ENCODE measurements at places on chromosomes 1 and 21.
A peak's percentile ranks its signal among the peaks of the same experiment; 100 is the strongest.

- peak; percentile 79 for DNase-seq
Observed at GRCh38 chr1:77126307-77126706, 92.9 kb downstream of the PIGK start.

DNA sequence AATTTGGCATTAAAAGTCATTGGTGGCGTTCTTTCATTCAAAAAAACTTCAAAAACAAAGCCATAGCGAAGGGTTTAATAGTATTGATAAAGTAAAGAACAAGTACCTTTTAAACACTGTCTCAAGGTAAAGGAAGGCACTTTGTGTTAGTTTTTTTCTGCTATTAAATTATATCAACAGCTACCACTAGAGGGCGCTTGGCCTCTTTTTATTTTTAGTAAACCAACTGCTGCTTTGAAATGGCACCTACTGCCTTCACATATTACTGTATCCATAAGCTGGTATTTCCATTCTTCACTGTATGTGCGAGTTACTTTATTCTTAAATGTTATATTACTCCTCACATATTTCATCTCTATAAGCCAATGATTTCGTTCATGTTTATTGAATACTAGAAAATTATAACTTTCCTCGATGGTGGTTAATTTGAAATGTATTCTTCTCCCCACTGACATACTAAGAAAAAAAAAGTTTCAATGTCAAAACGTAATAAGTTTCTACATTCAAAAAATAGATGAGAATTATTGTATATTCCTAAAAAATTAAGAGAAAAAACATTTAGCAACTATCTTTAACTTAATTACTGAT lies 125.7 kb upstream of the CXADR start:
- peak; percentile 79 for DNase-seq

DNA sequence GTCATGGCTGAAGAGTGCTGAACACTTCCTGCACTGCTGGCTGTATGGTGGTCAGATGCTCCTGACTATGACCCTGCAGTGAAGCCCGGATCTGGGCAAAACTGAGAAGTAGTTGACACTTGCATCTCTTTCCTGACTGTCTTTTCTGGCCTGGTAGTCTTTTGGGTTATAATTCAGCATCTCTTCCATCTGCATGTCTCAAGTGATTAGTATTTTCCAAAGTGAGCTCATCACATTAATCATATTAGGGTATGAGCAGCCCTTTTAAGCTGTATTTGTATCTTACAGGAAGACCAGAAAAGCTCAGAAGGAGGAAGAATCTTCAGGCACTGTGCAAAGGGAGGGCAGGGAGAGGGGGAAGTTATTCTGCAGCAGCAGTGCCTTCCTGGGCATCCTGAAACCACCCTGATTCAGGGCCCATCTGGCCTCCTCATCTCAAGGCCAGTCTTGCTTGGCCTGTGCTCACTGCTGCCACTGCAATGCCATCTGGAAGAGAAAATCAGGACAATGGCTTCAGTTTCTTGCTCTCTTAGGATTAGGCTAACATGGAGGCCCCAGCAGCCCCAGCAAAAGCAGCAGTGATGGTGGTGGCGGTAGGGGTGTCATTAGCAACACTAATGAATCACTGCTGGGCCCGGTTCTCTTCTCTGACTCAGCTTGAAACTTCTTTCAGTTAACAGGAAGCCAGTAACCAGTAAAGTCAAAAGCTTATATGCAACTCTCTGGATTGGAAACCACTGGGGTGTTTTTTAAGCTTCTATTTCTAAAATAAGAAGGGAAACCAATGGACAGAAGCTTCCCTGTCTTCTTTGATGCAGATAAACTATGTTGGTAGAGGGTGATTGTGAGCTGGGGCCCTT lies 63.3 kb upstream of the WDR26 start:
- DNase-seq = no peak

DNA sequence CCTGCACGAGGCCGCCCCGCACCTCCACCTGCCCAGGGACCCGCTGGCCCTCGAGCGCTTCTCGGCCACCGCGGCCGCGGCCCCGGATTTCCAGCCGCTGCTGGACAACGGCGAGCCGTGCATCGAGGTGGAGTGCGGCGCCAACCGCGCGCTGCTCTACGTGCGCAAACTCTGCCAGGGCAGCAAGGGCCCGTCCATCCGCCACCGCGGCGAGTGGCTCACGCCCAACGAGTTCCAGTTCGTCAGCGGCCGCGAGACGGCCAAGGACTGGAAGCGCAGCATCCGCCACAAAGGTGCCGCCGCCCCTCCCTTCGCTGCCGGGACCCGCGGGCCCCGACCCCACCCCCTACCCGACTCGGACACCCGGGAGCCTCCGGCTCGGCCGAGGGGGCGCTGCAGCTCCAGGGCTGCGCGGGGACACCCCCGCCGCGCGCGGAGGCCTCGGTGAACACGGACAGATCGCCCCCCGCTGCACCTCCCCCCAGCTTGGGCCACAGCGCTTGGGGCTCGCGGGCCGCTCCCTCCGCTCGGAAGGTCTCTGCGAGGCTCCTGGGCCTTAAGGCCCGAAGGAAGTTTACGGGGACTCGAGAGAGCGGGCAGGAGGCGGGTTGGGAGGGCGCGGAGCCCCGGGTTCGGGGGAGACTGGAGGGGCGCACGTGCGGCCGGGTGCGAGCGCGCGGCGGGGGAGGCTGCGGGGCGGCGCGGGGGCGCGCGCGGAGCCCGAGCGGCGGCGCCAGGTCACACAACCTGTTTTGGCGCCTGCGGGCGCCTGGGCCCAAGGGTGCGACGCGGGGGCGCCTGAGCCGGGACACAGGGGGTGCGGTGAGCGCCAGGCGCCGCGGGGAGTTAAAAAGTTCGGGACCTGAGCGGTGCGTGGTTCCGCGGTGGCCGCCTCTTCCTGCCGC lies 1.2 kb downstream of the SAMD11 start:
- peak; percentile 89 for DNase-seq

GRCh38 chr1:73635021-73635420 lies 563.0 kb downstream of the LRRIQ3 start:
- no peak for DNase-seq

DNA sequence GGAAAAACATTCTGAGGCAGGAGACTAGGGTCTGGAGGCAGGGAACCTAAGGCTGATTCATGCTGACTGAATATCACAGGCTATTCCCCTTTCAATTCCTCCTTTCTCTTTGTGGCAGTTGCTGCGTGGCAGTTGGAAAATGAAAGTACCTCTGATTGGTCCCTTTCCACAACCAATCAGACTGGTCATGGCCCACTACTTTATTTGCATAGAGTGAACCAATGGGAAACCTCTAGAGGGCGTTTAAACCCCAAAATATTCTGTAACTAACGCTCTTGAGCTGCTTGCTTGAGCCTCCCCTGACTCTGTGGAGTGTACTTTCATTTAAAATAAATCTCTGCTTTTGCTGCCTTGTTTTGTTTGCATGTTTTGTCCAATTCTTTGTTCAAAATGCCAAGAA lies 27.7 kb upstream of the VN1R5 start:
- DNase-seq = no peak

DNA sequence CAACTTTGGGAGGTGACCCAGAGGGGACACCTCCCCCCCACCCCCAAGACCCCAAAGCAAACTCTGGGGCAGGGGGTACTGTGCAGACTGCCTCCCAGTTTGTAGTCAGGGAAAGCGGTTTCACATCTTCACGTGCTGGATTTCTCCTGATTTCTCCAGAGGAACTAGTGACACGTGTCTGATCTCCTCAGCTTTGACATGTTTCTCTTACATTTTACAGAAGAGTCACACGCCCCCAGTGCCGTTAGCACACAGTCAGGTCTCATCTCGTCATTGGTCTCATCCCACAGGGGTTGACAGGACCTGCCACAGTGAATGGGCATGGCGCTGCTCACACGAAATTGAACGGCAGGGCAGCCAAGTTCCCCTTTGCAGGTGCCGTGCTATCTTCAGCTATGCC lies 11.8 kb downstream of the PDPN start:
- no peak for DNase-seq
